ENCODE measurements at places on chromosomes 7 and 10.
A peak's percentile ranks its signal among the peaks of the same experiment; 100 is the strongest.

DNA sequence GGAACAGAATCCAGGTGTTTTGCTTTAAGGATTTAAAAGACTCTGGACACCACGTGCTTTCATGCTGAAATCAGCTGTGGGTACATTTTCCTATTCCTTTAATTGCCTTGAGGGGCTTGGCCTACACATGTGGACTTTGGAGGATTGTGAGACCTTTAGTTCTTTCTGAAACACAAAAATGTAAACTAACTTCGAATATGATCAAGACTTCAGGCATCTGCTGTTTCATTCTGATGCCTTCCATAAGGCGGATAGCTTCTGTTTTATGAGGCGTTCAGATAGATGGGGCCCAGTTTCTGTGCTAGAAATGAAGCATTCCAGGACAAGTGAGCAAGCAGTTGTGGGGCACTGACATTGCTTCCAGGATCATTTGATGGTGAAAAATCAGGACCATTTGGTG is 1.5 kb upstream of the NOBOX start:
- no peak for DNase-seq

- no peak for DNase-seq
Measured at GRCh38 chr7:12297283-12298108, 86.4 kb downstream of the TMEM106B start.

- peak; percentile 21 for DNase-seq
Measured at GRCh38 chr7:138662076-138662990, 38.8 kb downstream of the SVOPL start.

DNA sequence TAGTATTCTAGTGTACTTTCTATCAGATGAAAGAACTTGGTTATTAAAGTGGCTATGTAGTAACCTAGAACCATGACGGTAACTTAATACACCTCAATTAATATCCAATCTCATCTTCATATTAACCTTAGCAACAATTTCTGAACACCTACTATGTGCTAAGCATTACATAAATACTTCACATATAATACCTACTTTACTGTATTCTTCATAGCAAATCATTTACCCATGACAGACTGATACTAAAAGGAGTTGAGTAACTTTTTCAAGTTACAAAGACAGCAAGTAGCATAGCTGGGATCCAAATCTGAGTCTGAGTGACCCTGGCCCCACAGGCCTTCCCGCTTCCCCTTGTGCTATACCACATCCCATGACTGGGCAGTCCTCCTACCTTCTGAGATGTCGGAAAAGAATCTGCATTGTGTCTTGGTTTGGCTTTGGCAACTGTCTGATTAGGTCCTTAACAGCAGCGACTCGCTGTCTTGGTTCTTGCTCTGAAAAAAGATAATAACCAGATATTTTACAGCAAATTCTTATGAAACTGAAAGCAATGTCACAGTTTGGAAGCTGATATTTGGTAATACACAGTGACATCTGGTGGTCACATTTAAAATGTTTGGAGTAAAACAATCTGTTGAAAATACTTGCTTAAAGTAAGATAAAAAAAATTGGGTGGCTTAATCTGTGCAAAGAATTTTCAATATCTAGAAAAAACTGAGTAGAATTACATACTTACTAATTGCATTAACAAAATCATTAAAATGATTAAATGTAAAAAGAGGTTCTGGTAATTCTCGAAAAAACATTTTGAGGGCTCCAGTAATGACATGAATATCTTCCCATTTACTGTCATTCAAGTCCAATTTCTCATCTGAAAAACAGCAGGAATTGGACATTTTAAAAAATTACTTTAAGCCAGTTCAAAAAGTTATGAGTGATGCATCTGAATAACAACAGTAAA is 120.1 kb downstream of the ARHGAP12 start:
- DNase-seq, result peak; percentile 28

DNA sequence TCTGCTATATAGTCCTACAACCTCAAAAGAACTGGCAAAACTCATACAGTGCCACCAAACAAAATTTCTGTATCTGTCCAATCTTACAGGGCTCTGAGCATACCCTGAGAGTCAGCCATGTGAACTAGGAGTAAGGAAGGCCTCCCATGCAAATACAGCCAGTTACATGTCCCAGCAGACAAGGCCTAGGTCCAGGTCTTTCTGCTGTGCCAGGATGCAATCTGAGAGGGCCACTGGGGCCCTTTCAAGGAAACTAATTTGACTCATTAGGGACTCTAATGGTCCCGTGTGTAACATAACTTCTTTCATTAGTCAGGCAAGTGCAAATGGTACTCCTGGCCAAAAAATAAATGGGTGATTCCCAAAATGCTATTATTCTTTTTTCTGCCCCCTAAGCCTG is 17.9 kb upstream of the HIBADH start:
- DNase-seq, result no peak

GRCh38 chr7:94849636-94850208 is 57.7 kb upstream of the PPP1R9A start:
- DNase-seq, result no peak

DNA sequence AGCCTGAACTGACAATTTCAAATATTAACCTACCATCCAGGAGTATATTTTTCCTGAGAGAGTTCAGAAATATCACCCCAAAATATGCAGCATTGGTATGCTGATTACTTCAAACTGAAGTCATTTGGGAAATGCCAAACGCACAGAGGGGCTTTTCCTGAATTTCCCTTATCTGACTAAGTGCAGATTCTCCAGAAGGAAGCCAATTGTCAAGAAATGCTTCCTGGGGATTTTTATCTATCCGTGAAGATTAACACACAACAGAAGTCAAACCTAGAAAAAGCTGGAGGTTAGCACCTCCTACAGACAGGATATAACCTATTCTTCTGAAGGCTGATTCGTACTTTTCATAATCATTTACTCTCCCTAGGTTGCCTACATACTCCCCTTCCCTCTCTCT is 91.0 kb downstream of the AKR1D1 start:
- no peak for DNase-seq

DNA sequence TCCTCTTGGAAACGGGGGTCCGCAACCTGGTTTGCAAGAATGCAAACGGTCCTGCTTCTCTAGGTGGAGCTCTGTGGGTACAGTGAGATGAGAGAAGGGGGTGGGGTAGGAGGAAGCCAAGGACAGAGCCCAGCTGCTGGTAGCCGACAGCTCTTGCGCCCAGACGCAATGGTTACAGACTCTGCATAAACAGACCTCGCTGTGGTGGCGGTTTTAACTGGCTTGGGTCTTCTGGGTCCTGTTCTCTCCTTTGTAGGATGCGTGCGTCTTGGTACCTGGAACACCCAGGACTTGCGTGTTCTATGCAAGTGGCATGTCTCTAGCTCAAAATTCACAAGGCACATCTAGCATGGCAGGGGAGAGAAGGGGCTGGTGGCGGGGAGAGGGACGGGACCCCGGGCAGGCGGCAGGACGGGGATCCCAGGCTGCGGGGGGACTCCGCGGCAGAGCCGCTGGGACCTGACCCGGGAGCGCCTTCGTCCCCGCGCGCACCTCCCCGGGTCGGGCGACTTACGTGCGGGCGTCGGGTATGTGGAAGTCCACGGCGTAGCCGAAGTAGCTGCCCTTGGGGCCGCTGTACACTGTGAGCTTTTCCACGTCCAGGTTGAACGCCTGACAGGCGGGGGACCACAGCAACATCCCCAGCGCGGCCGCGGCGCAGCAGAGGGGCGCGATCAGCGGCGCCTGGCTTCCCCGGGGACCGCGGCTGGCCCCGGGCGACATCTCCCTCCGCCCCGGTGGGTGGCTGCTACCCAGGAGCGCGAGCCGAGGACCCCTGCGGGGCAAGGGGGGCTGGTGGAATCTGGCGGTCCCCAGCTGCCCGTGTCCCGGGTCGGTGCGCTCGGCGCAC is 448 bp downstream of the ITGA8 start:
- peak; percentile 6 for DNase-seq

- DNase-seq, result no peak
Measured at GRCh38 chr7:108406222-108406890, 49.9 kb downstream of the NRCAM start.

GRCh38 chr10:132263866-132264265 is 43.9 kb downstream of the STK32C start:
- DNase-seq, result no peak

- no peak for DNase-seq
Measured at GRCh38 chr10:68997211-68997610, 8.6 kb downstream of the KIFBP start.

- DNase-seq, result no peak
Measured at GRCh38 chr7:90918303-90918702, 322.2 kb downstream of the CDK14 start.
